ENCODE measurements at places on chromosomes 1 and 21.
A peak's percentile ranks its signal among the peaks of the same experiment; 100 is the strongest.

DNA sequence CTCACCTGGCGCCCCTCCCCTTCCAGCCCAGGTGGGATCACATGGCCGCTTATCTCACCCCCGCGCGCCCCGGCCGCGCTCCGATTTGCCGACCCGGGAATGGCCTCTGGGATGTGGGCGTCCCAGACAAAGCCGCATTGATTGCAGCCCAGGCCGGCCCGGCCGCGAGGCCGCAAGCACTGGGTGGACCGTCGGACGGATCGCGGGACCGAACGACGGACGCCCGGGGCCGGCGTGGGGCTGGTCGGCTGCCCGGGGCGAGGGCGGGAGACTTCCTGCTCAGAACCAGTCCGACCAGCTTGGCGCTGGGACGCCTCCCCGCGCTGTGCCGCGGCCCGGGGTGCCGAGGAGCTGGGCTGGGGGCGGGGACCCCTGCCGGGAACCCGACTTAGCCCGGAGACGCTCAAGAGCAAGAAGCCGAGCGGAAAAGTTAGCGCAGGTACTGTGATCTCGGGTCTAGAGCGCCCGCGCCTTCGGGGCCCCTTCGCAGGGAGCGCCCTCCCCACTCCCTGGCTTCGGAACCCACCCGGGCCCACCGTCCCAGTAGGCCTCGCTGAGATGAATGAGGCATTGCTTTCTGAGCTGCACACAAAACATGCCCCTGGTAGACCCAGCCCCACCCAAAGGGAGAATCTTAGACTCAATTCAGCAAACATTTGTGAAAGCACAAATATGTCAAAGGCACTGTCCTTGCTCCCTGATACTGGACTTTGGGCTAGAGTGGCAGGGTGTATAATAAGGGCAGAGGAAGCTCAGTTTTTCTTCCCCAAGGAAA is 415 bp upstream of the LAD1 start:
- DNase-seq, result no peak

GRCh38 chr21:42651515-42652401 is 1.7 kb upstream of the PDE9A start:
- peak; percentile 69 for DNase-seq

GRCh38 chr1:30780409-30780808 is 22.8 kb upstream of the LAPTM5 start:
- DNase-seq, result no peak

DNA sequence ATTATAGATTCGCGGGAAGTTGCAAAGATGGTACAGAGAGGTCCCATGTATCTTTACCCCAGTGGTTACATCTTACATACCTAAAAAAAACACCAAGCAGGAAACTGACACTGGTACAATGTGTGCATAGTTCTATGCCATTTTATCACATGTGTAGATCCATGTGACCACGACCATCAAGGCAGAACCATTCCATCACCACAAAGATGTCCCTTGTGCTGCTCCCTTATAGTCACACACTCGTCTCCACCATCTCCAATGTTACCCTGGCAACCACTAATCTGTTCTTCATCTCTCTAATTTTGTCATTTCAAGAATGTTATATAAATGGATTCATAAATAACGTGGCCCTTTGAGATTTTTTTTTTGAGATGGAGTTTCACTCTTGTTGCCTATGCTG is 156.9 kb upstream of the MAGI3 start:
- no peak for DNase-seq

GRCh38 chr1:245682638-245683628 is 528.1 kb downstream of the KIF26B start:
- DNase-seq, result no peak

DNA sequence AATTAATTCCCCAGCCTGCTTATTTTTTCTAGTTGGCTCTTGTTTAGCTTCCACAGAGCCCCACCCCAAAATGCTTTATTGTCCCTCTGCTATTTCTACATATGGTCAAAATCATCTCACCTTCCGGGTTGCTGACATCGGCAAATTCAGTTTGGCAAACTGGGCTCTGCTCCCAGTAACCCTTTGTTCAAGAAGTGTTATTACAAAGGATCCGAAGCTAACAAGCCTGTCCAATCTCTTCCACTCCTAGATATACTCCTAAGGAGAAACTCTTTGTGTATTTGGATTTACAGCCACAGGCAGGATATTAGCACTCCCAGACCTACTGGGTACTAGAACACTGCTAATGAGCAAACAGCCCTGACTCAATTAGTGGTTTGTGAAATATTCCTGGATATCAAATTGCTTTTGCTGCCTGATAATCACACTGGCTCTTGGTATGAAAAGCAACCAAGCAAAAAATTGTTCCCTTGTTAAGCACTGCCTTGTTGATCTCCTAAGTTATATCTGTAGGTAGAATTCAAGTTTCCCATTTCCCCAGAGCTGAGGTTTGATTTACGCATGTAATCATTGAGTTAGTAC is 4.0 kb downstream of the JUN start:
- peak; percentile 21 for DNase-seq

GRCh38 chr1:32350785-32351398 is 11.4 kb downstream of the FAM229A start:
- no peak for DNase-seq

- DNase-seq, result peak; percentile 35
These were observed 382 bp downstream of the GPBP1L1 start for GRCh38 chr1:45686015-45686287.

- DNase-seq, result no peak
These were observed 6.6 kb downstream of the UBL4B start for GRCh38 chr1:110118636-110119396.

DNA sequence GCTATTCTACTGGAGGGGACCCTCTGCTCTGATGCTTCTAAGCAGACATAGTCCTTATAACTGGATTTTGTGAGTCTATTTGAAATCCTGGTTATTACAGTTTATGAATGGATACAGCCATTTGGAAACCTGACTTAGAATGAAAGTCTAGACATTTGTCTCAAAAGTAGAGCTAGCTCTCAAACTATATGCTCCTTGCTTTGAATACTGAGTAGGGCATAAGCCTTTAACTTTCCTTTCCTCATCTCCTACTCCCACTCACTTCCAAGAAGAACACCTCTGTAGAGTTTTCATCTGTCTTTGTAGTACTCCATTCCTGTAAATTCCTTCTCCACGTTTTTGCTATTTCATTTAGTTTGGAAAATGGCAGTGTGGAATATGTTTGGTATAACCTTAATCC is 9.0 kb upstream of the ARID1A start:
- no peak for DNase-seq

DNA sequence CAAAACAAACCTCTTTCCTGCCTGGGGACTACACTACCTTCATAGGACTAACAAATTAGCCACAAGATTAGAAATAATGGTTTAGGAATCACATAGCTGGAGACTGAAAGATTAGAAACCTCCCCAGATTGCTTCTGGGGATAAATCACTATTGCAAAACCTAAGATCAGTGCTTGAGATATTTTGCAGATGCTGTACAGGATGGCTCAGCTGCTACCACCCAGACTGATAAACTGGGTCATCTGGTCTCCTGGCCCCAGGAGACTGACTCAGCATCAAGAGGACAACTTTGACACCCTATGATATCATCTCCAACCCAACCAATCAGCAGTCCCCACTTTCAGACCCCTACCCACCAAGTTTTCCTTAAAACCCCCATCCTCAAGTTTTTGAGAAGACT is 137.0 kb downstream of the LRRC53 start:
- DNase-seq, result no peak

GRCh38 chr1:58548371-58548770 is 1.8 kb upstream of the OMA1 start:
- DNase-seq, result no peak

DNA sequence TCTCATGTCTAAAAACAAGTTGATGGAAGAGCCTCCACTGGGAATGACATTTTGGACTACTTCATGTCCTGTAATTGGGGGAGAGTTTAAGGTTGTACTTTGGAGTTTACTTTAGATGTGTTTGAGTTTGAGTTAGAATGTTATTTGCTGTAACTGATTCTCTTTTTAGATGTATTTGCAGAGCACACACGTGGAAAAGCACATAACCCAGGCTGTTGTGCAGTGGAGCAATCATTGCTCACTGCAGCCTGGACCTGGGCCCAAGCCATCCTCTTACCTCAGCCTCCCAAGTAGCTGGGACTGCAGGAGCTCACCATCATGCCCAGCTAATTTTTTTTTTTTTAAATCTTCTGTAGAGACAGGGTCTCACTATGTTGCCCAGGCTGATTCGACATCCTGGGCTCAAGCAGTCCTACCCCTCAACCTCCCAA is 36.7 kb upstream of the SH3D21 start:
- no peak for DNase-seq

- DNase-seq, result no peak
These were observed 370.2 kb downstream of the DUSP10 start for GRCh38 chr1:221371705-221372104.

GRCh38 chr21:34936883-34937563 is 112.1 kb downstream of the RUNX1 start:
- no peak for DNase-seq

DNA sequence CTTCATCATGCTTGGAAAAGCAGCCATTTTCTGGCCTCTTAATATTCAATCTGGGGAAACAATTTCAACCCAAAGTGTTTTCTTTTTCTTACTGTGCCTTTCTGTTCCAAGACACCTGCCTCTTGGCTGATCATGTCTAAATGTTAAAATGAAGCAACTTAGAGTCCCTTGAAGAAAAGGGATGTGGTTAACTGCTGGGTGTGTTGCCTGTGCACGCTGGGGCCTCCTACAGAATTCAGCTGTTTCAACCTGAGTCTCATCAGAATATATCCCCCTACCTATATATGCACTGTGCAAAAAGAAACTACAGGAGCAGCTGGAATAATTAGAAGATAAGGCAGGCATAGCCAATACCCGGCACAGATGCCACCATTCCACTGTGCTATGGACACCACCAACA is 222.0 kb downstream of the OMA1 start:
- DNase-seq, result no peak
